ENCODE measurements at places on chromosomes 12 and 14.

DNA sequence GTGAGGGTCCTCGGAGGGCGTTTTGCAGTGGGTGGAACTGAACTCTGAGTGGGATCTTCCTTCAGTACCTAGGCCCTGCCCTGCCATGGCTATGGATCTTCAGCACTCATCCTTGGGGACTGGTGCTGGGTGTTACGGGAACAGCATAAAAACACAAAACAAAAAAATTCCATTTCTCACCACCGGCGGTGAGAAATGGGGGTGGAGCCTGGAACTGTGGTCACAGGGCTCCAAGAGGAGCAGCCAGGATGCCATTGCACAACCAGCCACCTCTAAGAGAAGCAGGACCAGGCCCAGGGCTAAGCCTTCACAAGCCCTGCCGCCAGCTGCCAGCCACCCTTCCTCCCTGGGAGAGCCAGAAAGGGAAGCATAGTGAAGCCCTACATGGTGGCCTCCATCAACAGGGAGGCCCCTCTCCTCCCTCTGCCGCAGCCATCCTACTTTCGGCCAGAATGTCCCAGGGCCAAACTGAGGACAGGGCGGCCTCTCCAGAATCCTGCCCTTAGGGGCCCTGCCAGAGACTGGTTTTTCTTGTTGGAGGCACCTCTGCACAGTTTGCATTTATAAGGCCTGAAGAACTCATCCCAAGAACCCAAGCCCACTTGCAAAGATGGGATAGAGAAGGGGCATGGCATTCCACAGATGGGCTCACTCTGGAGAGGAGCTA, 76.5 kb downstream of the VCPKMT start:
- DNase-seq: peak; percentile 76

DNA sequence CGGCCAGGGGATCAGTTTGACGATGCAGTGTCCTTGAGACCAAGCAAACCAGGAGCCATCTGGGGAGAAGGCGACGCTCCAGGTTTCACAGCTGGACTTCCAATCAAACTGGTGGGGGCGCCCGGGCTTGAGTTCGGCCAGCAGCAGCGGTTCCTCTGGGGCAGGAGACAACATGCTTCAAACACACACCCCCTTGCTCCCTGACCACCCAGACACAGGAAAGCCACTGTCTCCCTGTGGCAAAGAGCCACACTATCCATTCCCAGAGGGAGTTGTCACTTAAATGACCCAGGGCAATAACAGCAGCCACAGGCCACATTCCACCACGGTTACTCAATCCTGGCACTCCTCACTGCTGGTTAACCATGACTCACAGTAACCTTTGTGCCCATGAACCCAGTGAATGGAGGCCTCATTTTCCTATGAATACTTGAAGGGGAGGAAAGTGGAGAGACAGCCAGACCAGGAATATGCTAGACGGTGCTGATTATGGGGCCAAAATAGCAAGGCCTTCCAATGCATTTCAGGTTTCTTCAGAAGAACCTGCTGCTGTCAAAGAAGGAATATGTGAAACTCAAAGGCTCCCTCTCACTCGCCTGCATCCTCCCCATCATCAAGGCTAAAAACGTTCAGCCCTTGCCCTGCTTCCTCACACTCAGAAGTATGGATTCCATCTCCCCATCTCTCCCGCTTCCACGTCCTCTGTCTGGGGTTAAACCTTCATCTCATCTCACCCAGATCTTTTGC, 8.5 kb downstream of the WSB2 start:
- DNase-seq: peak; percentile 97

GRCh38 chr12:75646329-75647210, 135.2 kb upstream of the KRR1 start:
- no peak for DNase-seq

- DNase-seq: no peak
Measured at GRCh38 chr12:54228471-54228870, 39.7 kb upstream of the SMUG1 start.

DNA sequence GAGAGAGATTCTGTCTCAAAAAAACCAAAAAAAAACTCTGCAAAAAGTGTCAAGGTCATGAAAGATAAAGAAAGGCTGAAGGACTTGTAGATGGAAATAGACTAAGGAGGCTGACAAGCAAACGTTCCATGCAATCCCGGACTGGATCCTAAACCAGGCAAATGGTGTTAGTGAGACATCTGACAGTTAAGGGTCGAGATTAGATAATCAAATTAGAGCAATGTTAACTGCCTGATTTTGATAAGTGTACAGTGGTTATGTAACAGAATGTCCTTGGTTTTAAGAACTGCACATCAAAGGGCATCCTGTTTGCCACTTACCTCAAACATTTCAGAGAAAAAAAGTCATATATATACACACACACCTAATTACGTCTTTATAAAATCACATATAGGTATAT, 3.5 kb upstream of the RAN start:
- no peak for DNase-seq

- DNase-seq: peak; percentile 38
Measured at GRCh38 chr12:26822026-26822425, 11.0 kb downstream of the ITPR2 start.

DNA sequence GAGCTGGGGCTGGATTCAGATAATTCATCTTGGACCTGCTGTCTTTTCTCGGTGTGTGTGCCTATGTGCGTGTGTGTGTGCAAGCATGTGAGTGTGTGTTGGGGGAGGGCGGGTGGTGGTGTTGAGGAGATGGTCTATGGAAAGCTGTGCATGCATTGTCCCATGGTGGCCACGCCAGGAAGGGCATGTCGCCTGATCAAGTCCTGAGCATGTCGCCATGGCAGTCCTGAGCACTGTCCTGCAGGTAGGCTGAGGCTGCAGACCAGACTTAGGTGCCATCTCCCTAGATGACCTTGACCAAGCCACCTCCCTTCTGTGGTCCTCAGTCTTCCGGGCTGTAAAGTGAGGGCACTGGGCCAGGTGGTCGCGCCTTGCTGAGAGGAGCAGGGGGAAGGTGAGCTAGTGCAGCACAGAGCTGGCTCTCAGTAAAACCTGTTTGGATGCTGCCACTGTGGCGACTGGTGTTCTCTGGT, 81.4 kb downstream of the PAPOLA start:
- DNase-seq: no peak

GRCh38 chr12:62737188-62737587, 197.8 kb downstream of the PPM1H start:
- DNase-seq: no peak

- no peak for DNase-seq
Measured at GRCh38 chr12:132711080-132711843, 620 bp downstream of the PGAM5 start.

DNA sequence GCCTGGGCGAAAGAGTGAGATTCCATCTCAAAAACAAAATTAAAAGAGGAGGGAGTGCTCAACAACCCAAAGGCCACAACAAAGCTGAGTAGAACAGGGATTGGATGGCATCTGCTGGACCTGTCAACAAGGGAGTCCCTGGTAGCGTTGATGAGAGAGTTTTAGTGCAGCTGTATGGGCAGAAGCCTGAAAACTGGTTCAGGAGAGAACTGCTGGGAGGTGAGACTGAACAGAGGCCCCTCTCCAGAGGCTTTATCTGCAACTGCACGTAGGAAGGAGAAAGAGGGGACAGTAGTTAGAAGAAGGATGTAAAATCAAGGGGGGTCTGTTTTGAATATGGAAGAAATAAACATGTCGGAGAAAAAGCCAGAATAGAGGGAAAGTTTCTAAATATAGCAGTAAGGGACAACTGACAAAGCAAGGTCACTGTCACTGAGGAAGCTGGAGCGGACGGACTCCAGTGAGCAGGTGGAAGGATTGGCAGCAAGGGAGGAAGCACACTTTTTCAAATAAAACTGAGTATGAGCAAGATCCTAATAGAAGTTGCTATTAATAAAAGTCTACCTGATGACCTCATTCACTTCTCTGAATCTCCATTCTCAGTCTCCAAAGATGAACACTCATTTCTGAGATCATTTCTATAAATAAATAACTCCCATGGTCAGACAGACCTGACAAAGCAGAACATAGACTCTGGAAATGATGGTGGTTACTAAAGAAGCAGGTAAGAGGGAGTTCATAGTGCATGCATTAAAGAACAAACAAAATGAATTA, 11.8 kb upstream of the ATF1 start:
- no peak for DNase-seq

- peak; percentile 83 for DNase-seq
Measured at GRCh38 chr12:69024413-69024812, 91.4 kb upstream of the CPM start.

DNA sequence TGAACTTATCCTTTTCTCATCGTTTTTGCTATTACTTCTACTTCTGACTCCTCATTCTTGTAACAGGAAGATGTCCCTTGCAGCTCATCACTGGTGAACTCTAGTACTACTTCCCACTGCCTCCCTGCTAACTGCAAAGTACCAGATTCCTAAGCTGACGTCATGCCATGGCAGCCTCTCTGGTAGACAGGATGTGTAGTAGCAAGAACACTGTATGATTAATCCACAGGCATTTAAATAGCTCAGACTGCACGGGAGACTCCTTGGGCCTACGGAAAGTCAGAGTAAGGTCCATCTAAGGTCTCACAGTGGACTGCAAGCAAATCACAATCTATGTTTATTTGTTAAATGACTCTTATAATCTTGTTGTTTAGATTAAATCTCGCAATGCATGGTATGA, 43.5 kb downstream of the DNAI7 start:
- peak; percentile 92 for DNase-seq

- peak; percentile 42 for DNase-seq
Measured at GRCh38 chr12:69039911-69040310, 106.9 kb upstream of the CPM start.

- no peak for DNase-seq
Measured at GRCh38 chr14:61375218-61375617, 53.8 kb downstream of the PRKCH start.

DNA sequence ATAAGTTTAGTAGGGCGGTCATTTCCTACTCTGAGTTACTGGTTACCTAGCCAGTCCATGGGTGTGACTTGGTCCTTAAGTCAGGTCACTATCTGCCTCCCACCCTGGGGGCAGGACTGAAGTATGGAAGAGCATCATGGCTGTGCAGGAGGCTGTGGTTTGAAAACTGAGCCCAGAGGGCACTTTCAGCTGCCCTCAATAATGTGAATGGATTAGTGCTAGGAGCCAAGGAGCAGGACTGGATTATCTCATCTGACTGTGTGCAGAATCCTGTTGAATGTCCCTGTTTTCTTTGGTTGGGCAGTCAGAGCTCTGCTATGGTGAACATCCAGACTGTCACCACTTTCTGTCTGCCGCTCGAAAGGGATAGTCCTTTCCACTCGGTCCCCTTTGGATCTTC, 1.6 kb downstream of the ATXN7L3B start:
- no peak for DNase-seq

- DNase-seq: no peak
Measured at GRCh38 chr14:26078561-26078960, 519.3 kb downstream of the NOVA1 start.

- DNase-seq: no peak
Measured at GRCh38 chr14:32363761-32364160, 34.7 kb downstream of the AKAP6 start.

DNA sequence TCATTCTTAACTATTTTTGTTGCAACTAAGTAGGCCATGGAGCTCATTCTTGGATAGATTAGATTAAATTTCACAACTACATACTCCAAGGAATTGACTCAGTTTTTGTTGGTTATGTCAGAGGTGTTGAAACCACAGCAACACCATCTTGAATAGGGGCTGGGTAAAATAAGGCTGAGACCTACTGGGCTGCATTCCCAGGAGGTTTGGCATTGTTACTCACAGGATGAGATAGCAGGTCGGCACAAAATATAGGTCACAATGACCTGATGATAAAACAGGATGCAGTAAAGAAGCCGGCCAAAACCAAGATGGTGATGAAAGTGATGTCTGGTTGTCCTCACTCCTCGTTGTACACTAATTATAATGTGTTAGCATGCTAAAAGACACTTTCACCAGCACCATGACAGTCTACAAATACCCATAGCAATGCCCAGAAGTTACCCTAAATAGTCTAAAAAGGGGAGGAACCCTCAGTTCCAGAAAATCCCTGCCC, 20.9 kb downstream of the DMAC2L start:
- DNase-seq: peak; percentile 90

- no peak for DNase-seq
Measured at GRCh38 chr14:83140756-83141155, 1607.1 kb upstream of the SEL1L start.

DNA sequence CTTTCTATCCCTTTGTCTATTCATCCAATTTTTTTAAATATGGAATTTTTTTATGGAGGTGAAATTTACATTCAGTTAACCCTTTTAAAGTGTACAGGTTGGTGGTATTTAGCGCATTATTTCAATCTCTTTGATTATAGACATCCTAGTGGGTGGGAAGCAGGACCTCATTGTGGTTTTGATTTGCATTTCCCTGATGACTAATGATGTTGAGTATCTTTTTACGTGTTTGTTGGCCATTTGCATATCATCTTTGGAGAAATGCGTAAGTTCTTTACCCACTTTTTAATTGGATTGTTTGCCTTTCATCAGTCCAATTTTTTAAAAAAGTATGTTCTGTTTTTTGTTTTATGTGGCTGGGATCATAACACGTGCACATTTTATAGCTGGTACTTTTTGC, 20.8 kb downstream of the PAPLN start:
- DNase-seq: no peak

- DNase-seq: no peak
Measured at GRCh38 chr14:59017285-59017965, 171.0 kb upstream of the DAAM1 start.

All from AG10803 (cell line).